ENCODE measurements at places on chromosomes 3 and 15.

- DNase-seq = no peak
Observed at GRCh38 chr3:185340751-185341150, 22.2 kb upstream of the MAP3K13 start.

DNA sequence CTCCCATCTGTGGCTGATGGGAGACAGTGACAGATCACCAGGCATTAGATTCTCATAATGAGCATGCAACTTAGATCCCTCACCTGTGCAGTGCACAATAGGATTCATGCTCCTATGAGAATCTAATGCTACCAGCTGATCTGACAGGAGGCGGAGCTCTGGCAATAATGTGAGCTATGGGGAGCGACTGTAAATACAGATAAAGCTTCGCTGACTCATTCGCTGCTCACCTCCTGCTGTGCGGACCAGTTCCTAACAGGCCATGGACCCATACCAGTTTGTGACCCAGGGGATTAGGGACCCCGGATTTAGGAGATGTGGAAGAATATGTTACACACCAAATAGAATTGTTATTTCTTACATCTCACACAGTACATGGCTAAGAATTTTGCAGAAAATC, 6.7 kb downstream of the ARGFX start:
- DNase-seq = no peak

GRCh38 chr3:46409739-46410489, 2.9 kb downstream of the CCRL2 start:
- DNase-seq = no peak

DNA sequence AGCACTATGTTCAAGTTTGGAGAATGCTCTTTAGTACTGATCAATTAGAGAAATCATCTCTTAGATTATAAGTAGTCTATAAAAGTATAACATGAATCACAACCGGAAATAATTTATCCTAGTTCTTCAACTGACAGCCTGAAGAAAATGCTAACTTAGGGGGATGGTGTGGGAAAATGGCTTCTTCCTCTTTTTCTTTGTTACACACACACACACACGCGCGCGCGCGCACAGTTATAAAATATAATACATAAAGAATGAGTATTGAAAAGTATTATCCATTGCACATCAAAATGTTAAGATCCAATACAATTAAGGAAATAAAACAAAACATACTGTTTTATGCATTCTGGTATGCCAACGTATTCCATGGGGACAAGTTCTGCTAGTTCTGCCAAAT, 11.2 kb upstream of the GTF2A2 start:
- DNase-seq = no peak

DNA sequence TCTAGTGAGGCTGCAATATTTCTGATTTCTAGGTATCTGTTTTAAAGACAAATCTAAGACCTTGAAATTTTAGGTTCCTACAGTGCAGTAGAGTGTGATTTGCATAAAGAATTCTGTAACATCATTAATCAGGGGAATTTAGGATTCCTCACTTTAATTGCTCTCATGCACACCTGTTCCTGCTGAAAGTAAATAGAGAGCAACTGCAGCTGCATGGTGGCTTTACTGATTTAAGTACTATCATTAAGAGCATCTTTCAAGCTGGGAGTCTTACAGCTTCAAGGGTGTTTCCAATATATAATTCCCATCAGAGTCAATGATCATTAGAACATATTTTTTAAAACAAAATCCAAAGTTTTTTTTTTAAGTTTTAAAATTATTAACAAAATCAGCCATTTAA, 36.0 kb upstream of the C3orf70 start:
- DNase-seq = no peak
